COR-L47 (cell line): ENCODE measurements at places on chromosomes 3 and 15.

- DNase-seq = no peak
These were observed 84.9 kb downstream of the THBS1 start for GRCh38 chr15:39665629-39666250.

GRCh38 chr3:100516838-100517237, 24.4 kb downstream of the TMEM45A start:
- no peak for DNase-seq

DNA sequence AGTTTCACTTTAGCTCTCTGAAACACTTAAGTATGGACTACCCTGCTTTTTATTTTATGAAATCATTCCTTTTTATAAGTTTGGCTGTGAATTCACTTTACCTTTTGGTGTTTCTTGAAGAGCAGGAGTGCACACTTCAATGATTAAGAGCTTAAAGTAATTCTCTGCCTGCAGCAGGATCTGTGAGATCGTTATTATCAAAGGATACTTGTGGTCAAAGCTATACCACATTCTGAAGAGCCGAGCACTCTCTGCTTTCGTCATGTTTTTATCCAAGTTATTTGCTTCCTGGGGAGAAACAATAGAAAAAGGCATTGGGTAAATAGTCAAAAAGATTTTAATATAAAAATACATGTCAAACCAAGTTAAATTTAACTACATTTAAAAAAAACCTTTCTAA, 243.7 kb downstream of the CHST2 start:
- DNase-seq = no peak

DNA sequence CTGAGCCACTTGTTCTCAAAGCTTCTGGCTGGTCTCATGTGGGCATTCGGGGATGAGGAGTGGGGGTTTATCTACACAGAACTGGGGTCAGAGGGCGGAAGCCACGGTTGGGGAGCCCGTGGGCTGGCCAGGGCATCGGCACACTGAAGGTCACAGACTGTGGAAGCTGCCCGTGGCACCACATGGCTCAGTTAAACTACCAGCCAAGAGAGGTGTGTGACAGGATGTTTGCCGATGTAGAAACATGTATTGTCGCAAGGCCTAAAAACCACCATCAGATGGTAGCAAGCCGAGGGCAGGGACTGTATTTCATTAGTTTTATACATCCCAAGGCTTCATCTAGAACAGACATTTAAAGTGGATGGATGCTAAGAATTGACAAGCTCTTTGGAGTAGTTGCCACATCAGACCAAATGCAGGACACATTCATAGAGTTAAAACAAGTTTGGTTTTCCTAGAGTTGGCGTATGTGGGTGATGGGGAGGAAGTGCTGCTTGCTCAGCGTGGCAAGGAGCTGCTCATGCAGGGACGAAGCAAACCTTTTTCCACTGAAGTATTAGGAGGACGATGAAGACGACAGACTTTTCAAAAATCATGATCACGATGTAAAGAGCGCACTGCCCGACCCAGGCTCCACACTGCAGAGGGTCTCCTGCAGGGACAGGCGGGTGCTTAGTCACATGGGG, 9.6 kb upstream of the MUSTN1 start:
- DNase-seq = no peak

DNA sequence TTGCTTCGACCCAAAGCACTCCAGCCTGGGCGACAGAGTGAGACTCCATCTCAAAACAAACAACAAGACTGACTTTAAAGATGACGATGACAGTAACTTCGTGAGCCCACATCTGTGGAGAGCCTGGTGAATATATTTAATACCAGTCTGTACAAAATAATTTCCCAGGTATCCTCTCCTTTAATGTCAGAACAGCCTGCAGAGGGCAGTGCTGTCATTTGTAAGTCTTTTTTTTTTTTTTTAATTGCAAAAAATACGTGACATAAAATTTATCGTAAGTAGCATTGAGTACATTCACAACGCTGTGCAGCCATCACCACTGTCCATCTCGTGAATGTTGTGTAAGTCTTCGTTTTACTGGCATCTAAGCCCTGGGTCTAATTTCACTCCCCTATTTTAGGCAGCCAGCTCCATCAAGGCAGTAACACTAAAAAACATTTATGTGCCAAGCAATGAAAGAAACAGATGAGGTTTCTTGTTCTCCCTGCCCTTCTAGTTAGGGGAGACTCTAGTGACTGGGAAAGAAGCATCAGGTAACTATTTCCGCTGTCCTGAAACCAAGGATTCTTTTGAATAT, 1.4 kb downstream of the HTD2 start:
- peak; percentile 9 for DNase-seq
